ENCODE measurements at places on chromosomes 13 and 19.
A peak's percentile ranks its signal among the peaks of the same experiment; 100 is the strongest.

GRCh38 chr19:30567536-30568232 lies 195.5 kb downstream of the ZNF536 start:
- no peaks in the 10 kb centered on the region for H3K4me1 ChIP-seq
- H3K36me3 ChIP-seq = no peaks in the 10 kb centered on the region
- no peak for DNase-seq
- H3K27me3 ChIP-seq = peaks cover 16% of the 10 kb centered on the region

DNA sequence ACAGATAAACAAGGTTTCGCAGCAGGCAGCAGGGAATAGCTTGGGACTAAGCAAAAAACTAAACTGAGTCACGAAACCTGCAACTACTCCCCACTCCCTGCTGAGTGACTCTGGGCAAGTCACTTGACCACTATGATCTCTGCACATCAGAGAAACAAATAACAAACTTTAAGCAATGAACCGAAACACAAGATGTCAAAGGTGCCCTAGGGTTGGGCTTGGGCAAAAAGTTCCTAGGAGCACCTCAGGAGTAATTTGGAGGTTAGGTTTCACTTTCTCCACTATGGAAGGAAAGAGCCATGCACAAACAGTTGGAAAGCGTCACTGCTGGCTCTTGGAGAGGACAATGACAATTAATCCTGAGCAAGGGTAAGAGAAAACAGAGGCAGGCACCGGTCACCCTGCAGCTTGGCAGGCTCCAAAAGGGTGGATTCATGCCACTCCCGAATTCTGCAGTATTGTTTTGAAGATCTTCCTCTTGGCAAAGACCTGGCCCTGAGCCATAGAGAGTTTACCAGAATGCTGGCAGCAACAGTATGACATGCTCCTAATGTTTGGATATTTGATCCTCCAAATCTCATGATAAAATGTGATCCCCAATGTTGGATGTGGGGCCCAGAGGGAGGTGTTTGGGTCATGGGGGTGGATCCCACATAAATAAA lies 60.3 kb downstream of the CRYL1 start:
- H3K36me3 ChIP-seq = no peaks in the 10 kb centered on the region
- H3K27me3 ChIP-seq = no peaks in the 10 kb centered on the region
- H3K27ac ChIP-seq = peak overlapping the region; percentile 83
- peak overlapping the region; percentile 22 for H3K4me3 ChIP-seq

GRCh38 chr13:103557878-103558277 lies 491.7 kb upstream of the SLC10A2 start:
- H3K36me3 ChIP-seq = no peaks in the 10 kb centered on the region
- no peaks in the 10 kb centered on the region for H3K4me1 ChIP-seq
- no peak overlapping the region for H3K27ac ChIP-seq
- no peak overlapping the region for H3K4me3 ChIP-seq
- no peak for DNase-seq

- peaks cover 6% of the 10 kb centered on the region for H3K4me1 ChIP-seq
- H3K36me3 ChIP-seq = no peaks in the 10 kb centered on the region
- H3K4me3 ChIP-seq = no peak overlapping the region
- H3K27me3 ChIP-seq = no peaks in the 10 kb centered on the region
These were observed 148.7 kb downstream of the FOXO1 start for GRCh38 chr13:40517486-40518480.

DNA sequence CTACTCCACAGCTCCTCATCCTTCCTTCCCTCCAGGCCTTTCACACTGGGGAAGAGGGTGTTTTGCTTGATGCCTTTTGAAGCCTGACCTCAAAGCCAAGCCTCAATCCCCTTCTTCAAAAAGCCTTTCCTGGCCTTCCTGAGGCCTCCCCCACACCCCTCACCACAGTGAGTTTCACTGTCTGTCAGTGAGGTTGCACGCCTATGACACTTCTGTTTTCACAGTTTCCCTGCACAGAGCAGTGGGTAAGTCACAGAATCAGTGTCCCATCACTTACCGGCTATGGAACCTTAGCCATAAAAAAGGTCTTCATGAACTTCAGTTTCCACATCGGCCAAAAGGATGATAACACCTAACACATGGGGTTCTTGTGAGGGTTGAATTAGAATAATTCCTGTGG lies 371.4 kb downstream of the UQCRFS1 start:
- no peak overlapping the region for H3K27ac ChIP-seq
- peaks cover 4% of the 10 kb centered on the region for H3K27me3 ChIP-seq
- no peak for DNase-seq
- H3K4me3 ChIP-seq = no peak overlapping the region
- H3K4me1 ChIP-seq = no peaks in the 10 kb centered on the region

DNA sequence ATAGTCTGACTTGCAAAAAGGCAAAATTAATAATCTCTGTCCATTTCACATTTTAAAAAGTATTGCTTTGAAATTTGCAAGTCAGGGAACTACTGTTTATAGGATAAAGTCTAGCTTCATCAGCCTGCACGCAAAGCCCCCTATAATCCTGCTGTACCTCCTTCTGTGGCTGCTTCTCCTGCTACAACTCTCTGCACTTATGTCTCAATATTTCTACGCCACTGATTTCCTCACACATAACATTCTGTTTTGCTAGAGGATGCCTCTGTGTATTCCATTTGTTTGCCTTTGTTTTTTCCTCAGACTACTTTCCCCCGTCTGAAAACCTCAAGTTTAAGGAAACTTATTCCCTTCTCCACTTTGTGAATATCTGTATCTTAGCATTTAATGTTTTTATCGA lies 389.9 kb downstream of the RFC3 start:
- peaks cover 12% of the 10 kb centered on the region for H3K4me1 ChIP-seq
- H3K4me3 ChIP-seq = no peak overlapping the region
- H3K36me3 ChIP-seq = no peaks in the 10 kb centered on the region
- DNase-seq = no peak
